ENCODE measurements at places on chromosomes 7 and 10.

DNA sequence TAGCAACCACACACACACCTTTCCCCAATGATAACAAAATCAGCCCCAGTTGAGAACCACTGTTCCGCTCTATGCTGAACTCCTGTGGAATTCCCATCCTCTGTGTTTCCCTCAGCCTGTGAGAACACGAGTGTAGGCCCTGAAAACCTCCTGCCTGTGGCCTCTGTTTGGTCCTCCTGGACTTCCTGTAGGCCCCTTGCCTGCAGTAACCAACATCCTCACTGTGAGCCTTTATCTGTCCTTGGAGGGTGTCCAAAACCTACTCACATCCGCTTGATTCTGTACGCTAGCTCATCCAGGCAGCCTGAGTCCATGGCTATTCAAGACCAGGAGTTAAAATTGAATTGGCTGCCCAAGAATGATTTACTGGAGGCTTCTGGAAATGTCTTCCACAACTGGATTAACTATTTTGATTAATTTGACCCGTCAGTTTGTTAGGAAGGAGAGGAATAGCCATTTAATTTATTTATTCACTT, 149.8 kb downstream of the AKR1D1 start:
- DNase-seq: no peak

- peak; percentile 70 for DNase-seq
Measured at GRCh38 chr7:12322284-12322902, 81.3 kb downstream of the VWDE start.

DNA sequence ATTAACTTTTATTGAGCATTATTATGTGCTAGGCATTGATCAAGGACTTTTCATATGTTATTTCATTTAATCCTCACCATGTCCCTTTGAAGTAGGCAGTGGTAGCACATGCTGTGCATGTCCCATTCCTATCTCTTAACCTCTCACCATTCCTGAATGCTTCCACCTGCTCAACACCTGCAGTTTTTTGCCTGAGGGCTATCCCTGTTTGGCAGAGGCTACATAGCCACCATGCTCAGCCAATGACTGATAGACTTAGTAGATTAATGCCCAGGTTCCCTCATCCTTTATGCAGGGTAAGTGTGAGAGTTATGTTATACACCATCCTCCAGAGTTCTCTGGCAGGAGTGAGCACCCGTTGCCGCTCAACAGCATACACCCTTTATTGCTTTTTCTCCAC, 387.8 kb downstream of the BBS9 start:
- DNase-seq: peak; percentile 51

- no peak for DNase-seq
Measured at GRCh38 chr10:118694848-118695247, 59.9 kb downstream of the CACUL1 start.

- DNase-seq: no peak
Measured at GRCh38 chr10:132945894-132946255, 3.5 kb upstream of the CFAP46 start.

DNA sequence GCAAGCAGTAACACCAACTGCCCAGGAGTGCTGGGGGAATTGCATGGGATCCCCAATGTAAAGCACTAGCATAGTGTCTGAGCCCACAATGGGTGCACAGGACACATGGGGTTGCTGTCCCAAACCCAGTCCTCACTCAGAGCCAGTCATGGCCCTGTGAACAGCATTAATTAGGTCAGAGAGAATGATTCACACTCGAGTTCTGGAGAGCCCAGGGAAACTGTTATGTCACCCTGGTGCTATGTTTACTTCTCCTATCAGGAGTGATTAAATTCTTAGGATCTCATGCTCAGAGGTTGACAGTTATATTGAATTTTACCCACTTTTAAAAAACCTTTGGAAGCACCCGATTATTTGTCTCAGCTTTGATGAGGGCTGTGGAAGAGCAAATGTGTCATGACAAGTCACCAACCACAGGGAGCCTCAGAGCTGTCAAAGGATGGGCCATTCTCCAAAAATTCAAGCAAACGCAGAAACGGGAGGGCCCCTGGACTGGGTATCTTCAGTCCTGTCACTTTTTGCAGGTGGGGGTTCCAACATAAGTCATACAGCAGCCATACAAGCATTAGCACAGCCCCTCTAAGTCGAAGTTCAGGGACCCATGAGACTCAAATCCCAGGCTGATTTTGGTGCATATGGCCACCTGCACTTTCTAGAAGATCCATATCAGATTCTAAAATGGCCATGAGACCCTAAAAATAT, 1.3 kb upstream of the RASSF4 start:
- DNase-seq: no peak

GRCh38 chr7:35988105-35988504, 164.9 kb upstream of the EEPD1 start:
- no peak for DNase-seq

- no peak for DNase-seq
Measured at GRCh38 chr7:15798081-15798480, 111.6 kb upstream of the MEOX2 start.

- no peak for DNase-seq
Measured at GRCh38 chr7:88363249-88363648, 56.6 kb upstream of the STEAP4 start.

- DNase-seq: no peak
Measured at GRCh38 chr7:100854146-100854895, 1.8 kb downstream of the SLC12A9 start.

DNA sequence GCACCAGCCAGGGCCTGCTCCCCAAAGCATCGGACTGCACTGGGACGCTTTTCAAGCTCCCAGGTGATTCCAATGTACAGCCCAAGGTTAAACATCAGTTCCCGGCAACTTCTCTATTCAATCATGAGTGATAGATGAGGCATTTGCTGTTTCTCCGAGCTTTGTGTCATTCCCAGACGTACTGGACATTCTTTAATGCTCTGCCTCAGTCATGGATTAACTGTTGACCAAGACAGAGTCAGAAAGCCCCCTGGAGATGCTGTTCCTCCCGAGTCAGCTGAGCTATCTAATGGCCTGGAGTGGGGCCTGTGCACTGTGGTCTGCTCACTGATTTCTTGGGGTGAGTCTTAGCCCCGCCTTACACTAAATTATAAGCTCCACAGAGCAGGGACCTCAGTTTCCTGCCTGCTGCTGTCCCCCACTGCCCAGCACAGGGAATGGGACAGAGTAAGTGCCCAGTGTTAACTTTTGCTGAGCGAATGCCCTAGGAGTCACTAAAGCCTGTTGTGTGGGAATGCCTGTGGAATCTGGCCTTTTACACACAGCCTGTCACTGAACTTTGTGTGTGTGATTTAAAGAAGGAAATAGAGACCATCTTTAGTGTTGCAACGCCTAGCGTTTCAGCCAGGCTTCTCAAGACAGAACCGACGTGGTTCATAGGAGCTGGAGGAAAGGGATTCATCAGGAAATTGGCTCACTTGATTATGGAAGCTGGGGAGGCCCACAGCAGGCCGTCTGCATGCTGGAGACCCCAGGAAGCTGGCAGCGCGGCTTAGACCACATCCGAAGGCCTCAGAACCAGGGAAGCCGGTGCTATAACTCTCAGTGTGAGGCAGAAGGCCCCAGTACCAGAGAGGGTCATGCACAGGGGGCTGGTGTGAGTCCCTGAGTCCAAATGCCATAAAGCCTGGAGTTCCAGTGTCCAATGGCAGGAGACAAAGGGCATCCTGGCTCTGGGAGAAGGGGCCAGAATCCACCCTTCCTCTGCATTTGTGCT, 29.3 kb upstream of the RNF32 start:
- no peak for DNase-seq

GRCh38 chr10:62023329-62023728, 121.8 kb downstream of the ARID5B start:
- DNase-seq: no peak

- no peak for DNase-seq
Measured at GRCh38 chr7:44182827-44183226, 6.4 kb downstream of the GCK start.

- DNase-seq: peak; percentile 73
Measured at GRCh38 chr7:115910541-115911164, 119.9 kb downstream of the TFEC start.

GRCh38 chr10:133031541-133032125, 56.1 kb upstream of the ADGRA1 start:
- no peak for DNase-seq

DNA sequence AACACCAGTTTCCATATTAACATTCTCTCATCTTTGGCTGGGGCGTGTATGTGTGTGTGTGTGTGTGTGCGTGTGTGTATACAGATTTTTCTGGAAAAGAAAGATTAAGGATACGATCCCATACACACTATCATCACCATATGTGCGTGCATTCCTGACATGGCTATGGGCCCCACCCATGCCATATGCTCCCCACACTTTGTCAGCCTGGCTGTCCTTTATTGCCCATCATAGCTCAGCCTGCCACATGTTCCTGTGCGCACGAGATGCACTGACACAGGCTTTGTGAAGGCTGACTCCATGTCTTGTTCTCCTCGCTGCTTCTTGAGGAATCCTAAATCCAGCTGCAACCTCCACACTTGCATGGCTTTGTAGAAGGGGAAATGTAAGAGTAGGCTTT, 984.1 kb downstream of the LRMDA start:
- DNase-seq: no peak

DNA sequence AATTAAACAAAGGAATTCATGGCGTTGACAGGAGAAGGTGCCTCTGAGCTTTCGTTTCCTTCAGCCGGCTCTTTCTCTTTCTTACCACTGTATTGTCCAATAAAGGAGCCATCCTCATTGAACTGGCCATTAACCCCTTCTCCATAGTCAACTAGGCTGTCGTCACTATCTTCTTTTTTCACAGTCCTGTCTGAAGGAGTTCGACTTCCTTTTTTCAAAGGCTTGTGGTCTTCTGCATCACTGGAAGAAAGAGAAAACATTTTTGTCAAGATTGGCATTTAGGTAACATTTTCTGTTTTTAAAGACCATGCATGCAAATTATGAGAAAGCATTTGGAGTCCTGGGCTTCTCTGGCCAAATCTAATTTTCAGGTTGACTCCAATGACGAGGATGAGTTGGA, 19.7 kb upstream of the LAMB4 start:
- no peak for DNase-seq

- no peak for DNase-seq
Measured at GRCh38 chr10:122163174-122164022, 107.7 kb upstream of the BTBD16 start.

DNA sequence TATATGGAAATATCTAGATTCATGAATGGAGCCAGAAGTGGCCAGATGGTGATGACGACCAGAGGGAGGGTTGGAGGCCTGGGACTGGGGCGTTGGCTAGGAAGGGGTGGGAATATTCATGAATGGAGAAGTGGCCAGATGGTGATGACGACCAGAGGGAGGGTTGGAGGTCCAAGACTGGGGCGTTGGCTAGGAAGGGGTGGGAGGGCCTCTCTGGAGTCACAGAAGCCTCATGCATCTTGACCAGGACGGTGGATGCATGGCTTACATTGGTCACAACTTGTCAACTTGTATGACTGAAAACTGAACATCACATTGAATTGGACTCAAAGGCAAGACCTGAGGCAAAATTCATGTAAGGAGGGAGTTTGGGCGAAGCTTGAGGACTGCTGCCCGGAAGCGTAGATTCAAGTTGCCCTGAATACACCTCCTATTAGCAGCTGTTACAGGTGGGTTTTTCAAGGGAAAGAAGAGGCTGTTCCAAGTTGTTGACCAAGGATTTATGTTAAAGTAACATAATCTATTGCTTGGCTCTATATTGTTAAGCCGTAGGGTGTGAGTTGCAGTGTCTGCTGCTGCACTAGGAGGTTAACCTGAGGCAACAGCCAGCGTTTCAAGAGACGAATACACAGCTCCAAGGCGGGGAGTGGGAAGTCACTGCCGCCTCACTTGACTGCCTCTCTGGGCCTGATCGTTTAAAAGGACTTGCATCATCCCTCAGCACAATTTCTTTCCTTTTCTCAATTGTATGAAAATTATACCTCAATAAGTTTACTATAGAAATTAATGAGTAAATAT, 55.1 kb upstream of the FAM20C start:
- DNase-seq: no peak

DNA sequence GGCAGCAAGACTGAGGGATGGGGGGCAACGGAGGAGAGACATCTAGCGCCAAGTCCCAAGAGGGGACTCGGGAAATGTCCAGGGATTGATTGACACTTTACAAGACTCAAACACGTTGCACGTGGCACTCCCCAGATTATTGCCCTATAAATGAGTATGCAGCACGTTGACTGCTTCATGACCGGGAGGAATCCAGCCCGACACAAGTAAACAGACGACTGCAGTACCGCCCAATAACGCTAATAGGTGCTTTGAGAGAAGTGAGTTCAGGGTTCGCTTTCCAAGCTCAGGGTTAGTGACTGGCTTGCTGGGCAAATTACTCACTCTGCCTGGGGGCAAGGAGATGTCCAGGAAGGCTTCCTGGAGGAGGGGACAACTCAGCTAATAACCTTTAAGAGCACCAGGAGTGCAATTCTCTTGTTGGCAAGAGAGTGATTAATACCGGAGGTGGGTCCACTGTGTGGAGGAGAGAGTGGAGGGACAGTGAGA, 73.3 kb upstream of the MYL10 start:
- no peak for DNase-seq

DNA sequence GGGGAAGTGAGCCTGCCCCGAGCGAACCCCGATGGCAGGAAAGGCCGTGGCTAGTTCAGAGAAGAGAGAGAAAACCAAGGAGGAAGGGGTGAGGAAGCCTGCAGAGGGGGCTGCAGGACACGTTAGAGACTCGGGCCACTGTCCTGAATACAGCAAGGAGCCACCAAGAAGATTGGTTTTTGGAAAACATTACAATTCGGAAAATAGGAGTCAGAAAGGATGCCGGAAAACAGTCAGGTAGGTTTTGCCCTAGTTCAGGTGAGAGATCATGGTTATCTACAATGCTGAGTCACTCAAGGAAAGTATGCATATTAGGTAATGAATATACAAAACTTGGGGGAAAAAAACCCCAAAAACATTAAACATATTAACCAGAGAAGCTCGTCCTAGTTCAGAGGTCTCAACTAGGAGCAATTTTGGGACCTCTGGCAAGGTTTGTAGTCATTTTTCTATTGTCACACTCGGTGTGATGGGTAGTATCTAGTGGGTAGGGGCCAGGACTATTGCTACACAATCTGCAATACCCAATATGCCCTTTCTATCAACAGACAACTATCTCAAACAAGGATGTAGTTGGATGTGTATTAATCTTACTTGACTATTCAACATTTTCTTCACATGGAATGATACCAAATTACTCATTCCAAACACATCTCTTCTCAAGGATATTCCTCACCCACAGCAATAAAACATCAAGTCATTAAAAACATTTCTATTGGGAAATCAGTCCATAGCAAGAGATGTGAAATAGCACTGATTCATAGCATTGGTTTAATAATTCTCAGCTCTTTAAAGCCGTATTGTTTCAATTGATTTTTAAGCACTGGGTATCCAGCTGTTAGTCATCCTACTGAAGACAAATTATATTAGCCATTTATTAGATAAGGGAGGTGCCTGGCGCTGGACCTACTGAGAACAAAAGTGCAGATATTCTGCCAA, 74.4 kb upstream of the RSU1 start:
- peak; percentile 3 for DNase-seq

- DNase-seq: no peak
Measured at GRCh38 chr10:33542752-33543505, 208.5 kb upstream of the NRP1 start.

GRCh38 chr10:114384181-114384580, 20.1 kb downstream of the AFAP1L2 start:
- DNase-seq: no peak

GRCh38 chr7:7662527-7662926, 22.0 kb downstream of the UMAD1 start:
- no peak for DNase-seq

GRCh38 chr7:143263266-143264195, at the start of gene GSTK1:
GSTK1 (plus strand) TSS chr7:143263441; CDS start chr7:143263514, 73 bp downstream.
- no peak for DNase-seq

GRCh38 chr10:92103376-92104090, 180.0 kb downstream of the BTAF1 start:
- DNase-seq: no peak

- no peak for DNase-seq
Measured at GRCh38 chr10:132708936-132709335, 77.0 kb downstream of the NKX6-2 start.

Data from NCI-H1417 (cell line).